Natural killer cell treated with Interleukin-12 subunit alpha and Interleukin-12 subunit beta and Interleukin-15 and Interleukin-18, amount 100 ng/mL, for 72 hours (primary cell): ENCODE measurements at places on chromosomes 5 and 9.
A peak's percentile ranks its signal among the peaks of the same experiment; 100 is the strongest.

DNA sequence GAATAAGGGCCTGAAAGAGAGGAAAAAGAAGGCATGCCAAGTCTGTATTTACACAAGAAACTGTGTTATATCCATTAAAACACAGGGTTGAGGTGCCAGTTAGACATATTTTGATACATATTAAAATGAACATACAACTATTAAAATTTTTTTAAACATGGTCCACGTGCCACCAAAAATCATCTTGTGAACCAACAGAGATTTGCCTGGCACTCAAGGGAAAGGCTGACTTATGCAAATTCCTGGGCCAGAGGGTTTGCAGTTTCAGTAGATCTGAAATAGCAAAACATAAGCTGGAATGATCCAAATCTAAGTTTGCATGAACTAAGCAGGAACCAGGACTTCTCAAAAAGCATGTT, 168.7 kb downstream of the SLIT3 start:
- DNase-seq: no peak
- H3K27ac ChIP-seq: no peak overlapping the region
- no peaks in the 10 kb centered on the region for H3K4me1 ChIP-seq
- no peak overlapping the region for H3K4me3 ChIP-seq
- H3K36me3 ChIP-seq: no peaks in the 10 kb centered on the region

DNA sequence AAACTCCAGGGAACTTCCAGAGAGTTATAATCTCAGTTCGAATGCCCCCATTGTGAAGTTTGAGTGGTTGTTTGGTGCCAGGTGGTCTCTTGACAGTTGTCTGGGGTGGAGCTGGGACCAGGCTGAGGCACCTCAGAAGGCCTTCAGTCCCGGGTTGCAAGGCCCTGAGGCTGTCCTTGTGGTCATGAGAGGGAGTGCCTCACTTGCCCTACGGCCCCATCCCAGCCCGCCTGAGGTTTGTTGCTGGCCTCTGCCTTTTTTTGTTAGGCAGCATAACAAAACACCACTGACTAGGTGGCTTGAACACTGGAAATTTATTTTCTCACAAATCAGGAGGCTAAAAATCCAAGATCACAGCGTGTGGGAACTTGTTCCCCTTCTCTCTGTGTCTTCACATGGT, 73.0 kb upstream of the PAPPA start:
- H3K27ac ChIP-seq: no peak overlapping the region
- no peaks in the 10 kb centered on the region for H3K4me1 ChIP-seq
- H3K4me3 ChIP-seq: no peak overlapping the region
- no peaks in the 10 kb centered on the region for H3K36me3 ChIP-seq

GRCh38 chr9:129347316-129348120, 169.5 kb upstream of the IER5L start:
- H3K36me3 ChIP-seq: no peaks in the 10 kb centered on the region
- no peaks in the 10 kb centered on the region for H3K27me3 ChIP-seq
- peaks cover 7% of the 10 kb centered on the region for H3K4me1 ChIP-seq
- H3K27ac ChIP-seq: no peak overlapping the region
- no peak for DNase-seq
- no peak overlapping the region for H3K4me3 ChIP-seq

DNA sequence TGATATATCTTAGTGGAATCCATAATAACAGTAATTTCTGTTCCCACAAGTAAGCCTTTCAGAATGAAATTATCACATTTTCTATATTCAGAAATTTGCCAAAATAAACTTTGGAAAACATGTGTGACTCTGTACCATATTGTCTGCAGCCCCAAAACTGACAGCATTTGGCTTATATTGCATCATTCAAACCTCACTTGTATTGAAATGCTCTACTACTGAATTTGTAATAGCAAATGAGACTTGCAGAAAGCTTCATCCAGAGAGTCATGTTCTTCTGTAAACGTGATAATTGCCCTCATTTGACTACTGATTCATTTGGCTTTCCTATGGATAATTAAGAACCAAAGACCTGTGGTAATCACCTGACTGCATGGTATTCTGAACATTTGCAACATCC, 1249.5 kb upstream of the CDH18 start:
- peaks cover 5% of the 10 kb centered on the region for H3K36me3 ChIP-seq
- no peaks in the 10 kb centered on the region for H3K27me3 ChIP-seq
- H3K4me1 ChIP-seq: no peaks in the 10 kb centered on the region
- H3K27ac ChIP-seq: no peak overlapping the region
- no peak for DNase-seq

DNA sequence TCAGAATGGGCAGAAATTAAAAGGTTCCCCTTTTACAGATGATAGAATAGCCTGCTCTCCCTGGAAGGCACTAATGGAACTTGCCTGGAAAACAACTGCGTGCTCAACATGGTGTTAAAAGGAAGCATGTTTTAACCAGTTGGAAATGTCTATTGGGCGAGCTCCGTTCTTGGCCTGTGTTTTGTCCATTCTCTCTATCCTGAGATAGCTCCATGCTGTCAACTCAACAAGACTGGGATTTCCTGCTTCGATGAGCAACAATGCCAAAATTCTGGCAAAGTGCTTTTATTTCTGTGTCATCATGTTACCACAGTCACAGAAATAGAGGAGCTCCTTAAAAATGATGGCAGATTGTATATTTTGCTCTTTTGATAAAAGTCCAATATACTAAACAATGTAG, 198.3 kb downstream of the PLK2 start:
- peaks cover 3% of the 10 kb centered on the region for H3K27me3 ChIP-seq
- H3K4me3 ChIP-seq: no peak overlapping the region
- DNase-seq: no peak
- no peak overlapping the region for H3K27ac ChIP-seq

- H3K4me1 ChIP-seq: no peaks in the 10 kb centered on the region
- DNase-seq: no peak
- H3K27me3 ChIP-seq: no peaks in the 10 kb centered on the region
- no peaks in the 10 kb centered on the region for H3K36me3 ChIP-seq
Observed at GRCh38 chr9:76531231-76531780, 72.3 kb downstream of the GCNT1 start.

- H3K4me1 ChIP-seq: no peaks in the 10 kb centered on the region
- no peak for DNase-seq
- H3K36me3 ChIP-seq: no peaks in the 10 kb centered on the region
- no peak overlapping the region for H3K4me3 ChIP-seq
- H3K27me3 ChIP-seq: peaks cover 17% of the 10 kb centered on the region
Observed at GRCh38 chr9:77556396-77556795, 91.7 kb downstream of the GNA14 start.

DNA sequence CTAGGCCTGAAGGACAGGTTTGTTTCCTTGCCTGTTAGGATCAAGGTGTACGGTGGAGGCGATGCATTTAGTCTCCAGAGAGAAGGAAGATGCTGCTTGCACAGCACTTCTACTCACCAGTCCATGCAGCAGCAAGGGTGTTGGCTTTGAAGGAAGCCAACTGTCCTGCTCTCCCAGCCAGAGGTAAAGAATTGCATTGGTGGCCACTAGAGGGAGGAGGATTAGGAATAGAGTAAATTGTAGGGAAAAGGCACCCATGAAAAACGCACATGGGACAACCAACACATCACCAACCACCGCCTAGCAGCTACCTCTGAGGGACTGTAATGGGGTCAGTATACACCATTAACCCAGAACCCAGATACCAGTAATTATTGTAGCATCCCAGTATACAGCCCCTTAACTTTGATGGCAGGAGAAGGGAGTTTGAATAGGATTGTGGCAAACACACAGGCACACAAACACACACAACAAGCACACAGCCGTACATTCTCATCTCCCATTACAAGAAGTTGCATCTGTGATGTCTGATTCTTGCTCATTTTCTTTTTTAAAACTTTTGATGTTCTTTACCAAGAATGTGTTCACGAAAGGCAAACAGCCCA, 267.7 kb downstream of the ADAMTS6 start:
- H3K4me3 ChIP-seq: no peak overlapping the region
- peaks cover 5% of the 10 kb centered on the region for H3K27me3 ChIP-seq
- no peak for DNase-seq
- H3K27ac ChIP-seq: no peak overlapping the region

GRCh38 chr9:121218357-121219027, 16.8 kb upstream of the RAB14 start:
- DNase-seq: no peak
- no peak overlapping the region for H3K27ac ChIP-seq
- H3K27me3 ChIP-seq: no peaks in the 10 kb centered on the region
- peaks cover 6% of the 10 kb centered on the region for H3K36me3 ChIP-seq

GRCh38 chr5:112549127-112549526, 130.1 kb upstream of the EPB41L4A start:
- H3K27ac ChIP-seq: no peak overlapping the region
- DNase-seq: no peak
- H3K36me3 ChIP-seq: no peaks in the 10 kb centered on the region
- H3K27me3 ChIP-seq: peaks cover 6% of the 10 kb centered on the region
- peaks cover 9% of the 10 kb centered on the region for H3K4me1 ChIP-seq

DNA sequence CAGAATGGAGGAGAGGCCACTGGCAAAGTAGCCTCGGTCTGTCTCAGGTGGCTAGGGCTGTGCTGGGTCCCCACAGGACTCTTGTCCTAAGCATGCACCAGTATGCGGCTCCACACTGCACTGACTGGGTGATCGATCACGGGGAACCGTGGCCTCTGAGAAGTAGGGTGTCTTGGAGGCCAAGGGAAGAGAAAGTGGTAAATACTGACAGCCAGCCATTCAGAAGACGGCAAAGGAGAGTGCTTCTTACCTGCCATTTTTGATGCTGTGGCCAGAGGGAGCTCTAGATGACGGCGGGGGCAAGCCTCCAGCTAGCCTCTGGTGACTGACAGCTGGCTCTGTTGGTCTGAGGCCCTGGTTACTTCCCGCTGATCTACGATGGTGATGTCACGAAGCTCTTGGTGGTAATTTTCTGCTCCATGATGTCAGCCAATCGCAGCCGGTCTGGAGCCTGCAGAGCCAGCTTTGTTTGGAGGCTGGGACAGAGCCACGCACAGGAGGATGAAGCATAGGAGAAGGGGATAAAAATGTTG, 40.4 kb upstream of the GADD45G start:
- H3K36me3 ChIP-seq: no peaks in the 10 kb centered on the region
- DNase-seq: no peak
- H3K4me1 ChIP-seq: no peaks in the 10 kb centered on the region
- no peak overlapping the region for H3K4me3 ChIP-seq

- no peaks in the 10 kb centered on the region for H3K4me1 ChIP-seq
- DNase-seq: no peak
- no peaks in the 10 kb centered on the region for H3K36me3 ChIP-seq
- no peak overlapping the region for H3K27ac ChIP-seq
Observed at GRCh38 chr5:69083412-69083811, 10.4 kb upstream of the SLC30A5 start.

DNA sequence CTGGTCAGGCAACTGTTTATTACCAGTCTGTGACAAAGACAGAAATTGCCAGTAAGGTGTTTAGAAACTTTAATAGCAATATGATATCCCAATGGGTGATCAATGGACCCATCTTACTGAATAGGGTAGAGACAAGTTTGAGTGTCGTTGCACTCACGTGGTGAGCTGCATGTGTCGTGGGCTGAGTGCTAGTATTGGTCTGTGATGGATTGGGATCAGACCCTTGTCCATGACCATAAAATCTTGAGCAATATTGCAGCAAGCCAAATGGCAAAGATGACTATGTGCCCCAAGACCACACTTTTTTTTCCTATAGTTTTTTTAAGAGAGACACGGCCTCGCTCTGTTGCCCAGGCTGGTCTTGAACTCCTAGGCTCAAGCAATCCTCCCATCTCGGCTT, 114.5 kb downstream of the PALM2AKAP2 start:
- H3K4me1 ChIP-seq: no peaks in the 10 kb centered on the region
- H3K4me3 ChIP-seq: peak overlapping the region; percentile 59
- no peak for DNase-seq
- no peak overlapping the region for H3K27ac ChIP-seq
- H3K27me3 ChIP-seq: peaks cover 12% of the 10 kb centered on the region

DNA sequence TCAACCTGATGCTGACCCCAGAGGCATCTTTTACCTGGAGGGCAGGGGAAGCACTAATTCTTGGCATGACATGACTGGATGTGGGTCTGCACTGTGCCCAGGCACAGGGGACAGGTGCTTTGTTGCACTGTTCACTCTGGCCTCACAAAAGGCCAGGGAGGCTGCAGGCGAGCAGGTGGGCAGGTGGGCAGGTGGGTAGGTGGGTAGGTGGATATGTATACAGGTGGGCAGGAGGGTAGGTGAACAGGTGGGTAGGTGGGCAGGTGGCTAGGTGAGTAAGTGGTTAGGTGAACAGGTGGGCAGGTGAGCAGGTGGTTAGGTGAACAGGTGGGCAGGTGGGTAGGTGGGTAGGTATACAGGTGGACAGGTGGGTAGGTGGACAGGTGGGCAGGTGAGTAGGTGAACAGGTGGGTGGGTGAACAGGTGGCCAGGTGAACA, 1.5 kb downstream of the PAEP start:
- no peak overlapping the region for H3K4me3 ChIP-seq
- H3K27me3 ChIP-seq: peaks cover 10% of the 10 kb centered on the region
- no peaks in the 10 kb centered on the region for H3K4me1 ChIP-seq
- H3K36me3 ChIP-seq: no peaks in the 10 kb centered on the region

DNA sequence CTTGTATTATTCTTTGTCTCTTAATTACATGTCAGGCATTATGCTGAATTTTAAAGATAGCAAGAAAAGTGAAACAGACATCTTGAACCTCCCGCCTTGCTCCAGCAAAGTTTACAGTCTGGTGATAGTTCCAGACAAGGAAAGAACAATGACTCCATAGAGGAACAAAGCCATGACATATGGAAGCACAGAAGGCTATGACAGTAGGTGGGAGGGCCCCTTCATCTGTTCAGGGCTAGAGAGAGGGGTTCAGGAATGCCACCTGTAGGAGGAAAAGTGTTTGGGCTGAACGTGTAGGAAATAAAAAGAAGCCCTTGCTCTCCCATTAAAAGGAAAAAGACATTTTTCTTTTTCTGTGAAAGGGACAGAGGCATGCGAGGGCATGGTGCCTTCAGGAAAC, 315.6 kb downstream of the TRIM32 start:
- H3K4me3 ChIP-seq: no peak overlapping the region
- no peak overlapping the region for H3K27ac ChIP-seq
- no peaks in the 10 kb centered on the region for H3K36me3 ChIP-seq

GRCh38 chr5:140882591-140882899, 621 bp downstream of the PCDHA13 start:
- no peak overlapping the region for H3K27ac ChIP-seq
- DNase-seq: no peak
- peaks cover 22% of the 10 kb centered on the region for H3K27me3 ChIP-seq
- no peaks in the 10 kb centered on the region for H3K4me1 ChIP-seq

GRCh38 chr9:129891569-129891968, 56.3 kb downstream of the USP20 start:
- H3K36me3 ChIP-seq: peaks cover 9% of the 10 kb centered on the region
- peak overlapping the region; percentile 97 for H3K27ac ChIP-seq
- no peak for DNase-seq
- H3K4me3 ChIP-seq: peak overlapping the region; percentile 84

GRCh38 chr5:17378346-17378997, 119.6 kb upstream of the TAF11L2 start:
- no peak overlapping the region for H3K4me3 ChIP-seq
- H3K27ac ChIP-seq: no peak overlapping the region

- DNase-seq: no peak
- no peak overlapping the region for H3K27ac ChIP-seq
- peaks cover 6% of the 10 kb centered on the region for H3K36me3 ChIP-seq
Observed at GRCh38 chr9:92829420-92829819, 48.4 kb downstream of the ZNF484 start.

DNA sequence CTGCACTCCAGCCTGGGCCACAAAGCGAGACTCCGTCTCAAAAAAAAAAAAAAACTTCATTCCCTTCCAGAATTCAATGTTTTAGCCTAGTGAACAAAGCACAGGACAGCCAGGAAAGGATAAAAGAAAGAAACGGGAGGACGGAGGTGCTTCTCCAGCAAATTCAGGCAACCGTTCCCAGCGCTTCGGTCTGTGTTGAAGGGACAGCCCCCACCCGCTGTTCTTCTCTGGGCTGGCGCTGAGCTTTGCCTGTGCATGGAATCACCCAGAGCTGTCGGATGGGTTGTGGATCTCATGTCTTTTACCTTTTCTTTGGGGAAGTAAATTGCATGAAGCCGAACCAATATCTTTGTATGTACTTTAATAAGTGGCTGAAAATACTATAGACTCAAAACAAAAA, 248.4 kb upstream of the IRX2 start:
- no peaks in the 10 kb centered on the region for H3K4me1 ChIP-seq
- H3K27me3 ChIP-seq: no peaks in the 10 kb centered on the region
- no peak for DNase-seq
- H3K4me3 ChIP-seq: no peak overlapping the region
